ENCODE measurements at places on chromosomes 4 and X. TPM values are rescaled to one million over a fixed set of nuclear protein-coding genes. Genes with fewer than 3 reads are reported as not detected.

DNA sequence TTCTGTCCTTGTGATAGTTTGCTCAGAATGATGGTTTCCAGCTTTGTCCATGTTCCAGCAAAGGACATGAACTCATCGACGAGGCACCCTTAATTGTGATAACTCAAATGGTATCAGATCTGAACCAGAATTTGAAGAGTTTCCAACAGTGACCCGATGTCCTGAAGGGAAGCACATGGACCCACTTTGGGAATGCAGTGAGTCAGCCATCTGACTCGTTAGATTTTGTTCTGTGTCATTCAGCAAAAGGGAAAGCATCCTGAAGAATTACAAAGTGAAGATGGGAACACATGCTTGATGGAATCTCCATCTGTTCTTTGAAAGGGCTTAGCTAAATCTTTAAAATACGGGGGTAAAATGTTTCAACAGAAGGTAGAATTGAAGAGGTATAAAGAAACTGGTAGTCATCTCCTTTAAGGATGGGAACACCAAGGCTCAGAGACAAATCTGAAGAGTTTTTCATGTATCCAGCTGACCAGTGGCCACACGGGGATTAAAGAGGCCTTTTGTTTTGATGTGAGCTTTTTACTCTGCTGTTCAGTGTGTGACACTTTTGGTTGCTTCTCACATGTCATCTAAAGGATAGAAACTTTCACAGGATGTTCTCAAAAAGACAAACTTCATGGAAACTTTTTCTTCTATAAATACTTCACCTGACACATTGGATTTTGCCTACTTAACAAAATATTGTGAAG lies 393.8 kb downstream of the INPP4B start:
- DNase-seq, result no peak

DNA sequence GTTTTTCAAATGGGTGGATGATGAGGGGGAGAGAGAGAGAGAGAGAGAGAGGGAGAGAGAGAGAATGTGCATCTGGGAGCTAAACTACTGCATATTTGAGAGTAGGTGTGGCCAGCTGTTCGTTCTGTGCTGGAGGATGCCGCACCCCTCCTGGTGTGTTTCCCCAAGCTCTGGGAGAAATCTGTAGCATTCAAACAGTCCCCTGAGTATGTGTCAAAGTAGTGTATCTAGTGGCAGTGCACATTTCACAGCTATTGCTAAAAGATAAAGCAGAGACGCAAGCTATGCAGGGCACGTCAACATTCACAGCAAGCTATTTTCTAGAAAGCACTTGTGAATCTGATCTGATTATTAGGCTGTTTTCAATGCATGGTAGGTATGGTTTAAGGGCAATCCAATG lies 83.5 kb upstream of the LIMCH1 start:
- DNase-seq, result no peak

Gene FAM47A
- total RNA-seq, result not detected

- no peak for DNase-seq
Observed at GRCh38 chr4:67575232-67576058, 16.9 kb downstream of the STAP1 start.

DNA sequence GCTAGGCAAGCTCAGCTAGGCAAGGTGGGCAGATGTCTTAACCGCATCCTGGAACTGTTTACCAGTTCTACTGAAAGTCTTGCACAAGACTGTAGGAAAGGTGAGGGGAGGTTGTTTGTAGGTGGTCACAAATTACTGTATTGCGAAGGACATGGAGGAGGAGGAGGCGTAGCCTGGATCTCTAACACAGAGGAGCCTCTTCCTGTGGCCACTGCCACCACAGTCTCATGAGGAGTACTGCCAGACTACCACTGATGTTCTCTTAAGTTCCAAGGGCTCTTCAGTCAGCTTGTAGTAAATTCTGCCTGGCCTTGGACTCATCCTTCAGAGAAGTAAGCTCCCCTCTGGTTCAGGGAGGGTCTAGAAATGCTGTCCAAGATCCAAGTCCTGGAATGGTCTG lies 258.6 kb downstream of the FAT4 start:
- no peak for DNase-seq

Gene IL21
- total RNA-seq, result not detected

DNA sequence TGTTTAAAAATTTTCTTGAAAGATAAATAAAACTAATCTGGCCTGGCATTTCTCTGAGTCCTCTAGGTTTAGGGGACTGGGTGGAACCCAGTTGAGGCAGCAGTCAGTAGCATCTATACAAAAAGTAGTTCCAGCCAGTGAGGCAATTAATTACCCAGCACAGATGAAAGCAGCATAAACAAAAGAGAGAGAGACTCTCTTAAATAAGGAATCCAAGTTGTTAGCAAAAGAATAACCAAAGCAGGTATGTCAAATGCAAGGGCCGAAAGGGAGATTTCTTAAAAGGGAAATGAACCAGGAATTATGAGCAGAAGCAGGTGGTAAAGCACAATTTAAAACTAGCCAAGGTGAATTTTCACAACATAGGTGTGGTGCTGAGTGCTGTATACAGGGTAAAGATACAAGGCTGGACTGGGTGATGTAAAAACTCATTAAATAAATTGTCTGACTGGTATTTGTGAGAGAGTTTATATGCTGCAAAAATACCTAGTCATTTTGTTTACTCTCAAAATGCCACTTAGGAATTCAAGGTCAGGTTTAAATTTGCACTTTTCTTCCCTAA lies 94.6 kb upstream of the GALNT7 start:
- DNase-seq, result no peak

- DNase-seq, result no peak
Observed at GRCh38 chrX:154815274-154815818, 10.1 kb upstream of the MPP1 start.

DNA sequence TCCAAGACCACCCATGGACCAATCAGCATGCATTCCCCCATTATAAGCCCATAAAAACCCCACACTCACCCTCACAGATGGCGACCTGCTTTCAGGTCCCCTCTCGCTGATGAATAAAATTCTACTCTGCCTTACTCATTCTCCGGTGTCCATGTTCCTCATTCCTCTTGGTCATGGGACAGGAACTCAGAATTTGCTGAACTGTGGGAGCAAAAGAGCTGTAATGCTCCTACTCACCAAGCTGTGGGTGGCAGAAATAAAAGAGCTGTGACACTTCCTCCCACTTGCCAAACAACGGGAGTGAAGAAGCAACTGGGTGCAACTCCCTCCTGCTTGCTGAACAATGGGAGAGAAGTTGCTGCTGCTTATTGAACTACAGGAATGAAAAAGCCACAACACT lies 168.5 kb upstream of the PCDH18 start:
- no peak for DNase-seq

Gene SLC6A14
- not detected for total RNA-seq

DNA sequence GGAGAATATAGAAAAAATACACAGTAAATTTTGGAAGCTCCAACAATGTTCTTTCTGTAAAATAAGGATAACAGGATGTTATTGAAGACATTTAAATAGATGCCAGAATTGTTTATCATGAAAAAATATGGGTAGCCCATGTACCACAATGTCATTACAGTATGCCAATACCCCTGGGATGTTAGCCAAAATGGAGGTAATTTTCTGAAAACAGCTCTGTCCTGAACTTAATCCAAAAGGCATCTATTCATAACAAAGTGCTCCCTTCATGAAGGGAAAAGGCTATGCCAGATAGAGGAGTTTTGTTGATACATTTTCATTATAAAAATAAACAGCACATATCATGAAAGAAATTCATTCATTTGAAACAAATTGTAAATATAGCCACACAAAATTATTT lies 1902.6 kb upstream of the AGA start:
- no peak for DNase-seq

Gene PTCHD1
- 0.08 TPM for total RNA-seq

- no peak for DNase-seq
Observed at GRCh38 chr4:93791570-93792195, 36.9 kb upstream of the ATOH1 start.
